ENCODE measurements at places on chromosomes 7 and 10. TPM values are rescaled to one million over a fixed set of nuclear protein-coding genes. Genes with fewer than 3 reads are reported as not detected.

Gene SERPINE1
- 1.2 TPM for total RNA-seq

- DNase-seq: no peak
Observed at GRCh38 chr7:30645661-30646060, 36.6 kb downstream of the CRHR2 start.

- no peak for DNase-seq
Observed at GRCh38 chr7:137243741-137244140, 99.8 kb downstream of the PTN start.

DNA sequence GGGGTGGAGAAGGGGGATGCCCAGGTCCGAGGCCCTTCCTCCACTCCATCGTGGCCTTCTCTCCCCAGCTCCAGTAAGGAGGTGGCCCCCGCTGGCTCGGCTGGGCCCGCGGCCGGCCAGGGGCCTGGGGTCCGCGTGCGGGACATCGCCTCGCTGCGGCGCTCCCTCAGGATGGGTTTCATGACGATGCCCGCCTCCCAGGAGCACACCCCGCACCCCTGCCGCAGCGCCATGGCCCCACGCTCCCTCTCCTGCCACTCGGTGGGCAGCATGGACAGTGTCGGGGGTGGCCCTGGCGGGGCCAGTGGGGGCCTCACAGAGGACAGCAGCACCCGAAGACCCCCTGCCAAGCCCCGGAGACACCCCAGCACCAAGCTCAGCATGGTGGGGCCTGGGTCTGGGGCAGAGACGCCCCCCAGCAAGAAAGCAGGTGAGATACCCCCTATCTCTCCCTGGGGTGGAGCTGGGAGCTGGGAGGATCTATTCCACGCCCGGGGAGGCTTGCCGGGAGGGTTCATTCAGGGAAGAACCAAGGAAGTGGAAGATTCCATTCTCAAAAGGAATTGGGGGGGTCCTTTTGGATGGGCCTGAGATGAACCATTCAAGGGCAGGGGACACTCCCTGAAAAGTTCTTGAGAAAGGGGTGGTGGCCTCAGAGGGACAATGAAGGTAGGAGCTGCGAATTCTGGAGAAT is 3.2 kb downstream of the NYAP1 start:
- peak; percentile 71 for DNase-seq
